ENCODE measurements at places on chromosomes 11 and 22.
A peak's percentile ranks its signal among the peaks of the same experiment; 100 is the strongest.

DNA sequence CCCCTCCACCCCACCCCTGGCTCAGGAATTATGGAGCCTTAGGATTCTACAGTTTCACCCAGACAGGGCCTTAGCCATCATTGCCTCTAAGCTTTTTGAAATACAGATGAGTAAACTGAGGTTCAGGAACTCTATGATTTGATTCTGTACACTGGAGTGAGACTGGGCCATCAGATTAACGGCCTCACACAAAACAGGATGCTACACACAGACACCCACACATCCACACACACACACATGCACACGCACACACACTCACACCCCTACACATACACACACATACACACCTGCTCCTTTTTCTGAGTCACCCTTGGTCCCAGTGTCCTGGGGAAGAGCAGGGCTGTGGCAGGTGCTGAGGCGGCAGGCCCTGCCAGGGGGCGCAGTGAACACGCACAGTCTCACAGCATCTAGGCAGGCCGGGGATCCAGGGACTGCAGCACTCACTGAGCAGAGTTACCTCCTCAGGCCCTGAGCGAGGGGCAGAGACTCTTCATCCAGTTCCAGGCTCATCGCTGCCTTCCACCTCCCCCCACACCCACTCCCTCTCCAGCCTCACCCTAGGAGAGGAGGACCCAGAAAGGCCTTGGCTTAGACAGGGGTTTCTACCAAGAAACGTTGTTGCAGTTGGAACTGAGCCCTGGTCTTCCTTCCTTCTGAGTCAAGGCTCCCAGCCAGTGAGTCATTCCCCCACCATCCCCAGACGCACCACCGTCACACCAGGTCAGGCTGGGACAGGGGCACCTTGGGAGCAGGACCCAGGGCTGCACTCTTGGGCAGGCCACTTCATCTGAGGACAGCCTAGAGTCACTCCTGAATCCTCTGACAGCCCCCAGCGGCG lies 89.8 kb upstream of the PARVA start:
- peak; percentile 80 for DNase-seq

DNA sequence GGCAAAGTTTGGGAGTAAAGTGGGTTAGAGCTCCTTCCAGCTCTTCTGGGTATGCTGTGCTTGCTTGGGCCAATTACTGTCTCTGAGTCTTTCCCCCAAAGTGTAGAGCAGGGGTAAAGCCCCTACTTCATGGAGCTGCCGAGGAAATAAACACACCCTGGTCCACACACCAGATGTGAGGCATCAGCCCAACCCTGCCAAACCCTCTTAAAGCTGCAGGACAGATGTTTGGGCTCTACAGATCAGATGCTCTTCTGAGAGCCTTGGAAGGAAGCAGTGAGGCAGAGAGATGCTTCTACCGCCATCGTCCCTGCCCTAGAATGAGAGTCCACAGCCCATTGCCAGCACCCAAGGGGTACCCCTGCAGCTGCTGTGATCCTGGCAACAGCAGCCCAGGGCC lies 64.7 kb downstream of the ELFN2 start:
- DNase-seq = no peak

DNA sequence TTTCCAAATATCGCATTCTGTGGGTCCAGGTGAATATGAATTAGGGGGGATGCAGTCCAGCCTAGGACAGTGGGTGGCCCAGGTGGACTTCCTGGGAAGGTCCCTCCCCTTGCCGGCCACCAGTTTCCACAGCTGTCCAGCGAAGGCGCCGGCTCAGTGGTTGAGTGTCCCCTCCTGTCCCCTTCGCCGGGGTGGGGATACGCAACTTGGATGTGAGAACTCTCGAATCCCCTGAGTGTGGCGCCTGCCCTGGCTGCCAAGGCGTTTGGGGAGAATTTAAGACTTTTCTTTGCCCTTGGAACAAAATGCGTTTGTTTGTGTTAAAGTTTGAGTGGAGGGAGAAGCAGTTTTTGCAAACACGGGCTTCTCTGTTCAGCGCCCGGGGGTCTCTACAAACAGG lies 123.7 kb downstream of the KCNQ1OT1 start:
- DNase-seq = no peak

- no peak for DNase-seq
Measured at GRCh38 chr22:37002633-37003032, 16.6 kb downstream of the TST start.

- no peak for DNase-seq
Measured at GRCh38 chr11:83259559-83259958, 26.6 kb downstream of the CCDC90B start.

DNA sequence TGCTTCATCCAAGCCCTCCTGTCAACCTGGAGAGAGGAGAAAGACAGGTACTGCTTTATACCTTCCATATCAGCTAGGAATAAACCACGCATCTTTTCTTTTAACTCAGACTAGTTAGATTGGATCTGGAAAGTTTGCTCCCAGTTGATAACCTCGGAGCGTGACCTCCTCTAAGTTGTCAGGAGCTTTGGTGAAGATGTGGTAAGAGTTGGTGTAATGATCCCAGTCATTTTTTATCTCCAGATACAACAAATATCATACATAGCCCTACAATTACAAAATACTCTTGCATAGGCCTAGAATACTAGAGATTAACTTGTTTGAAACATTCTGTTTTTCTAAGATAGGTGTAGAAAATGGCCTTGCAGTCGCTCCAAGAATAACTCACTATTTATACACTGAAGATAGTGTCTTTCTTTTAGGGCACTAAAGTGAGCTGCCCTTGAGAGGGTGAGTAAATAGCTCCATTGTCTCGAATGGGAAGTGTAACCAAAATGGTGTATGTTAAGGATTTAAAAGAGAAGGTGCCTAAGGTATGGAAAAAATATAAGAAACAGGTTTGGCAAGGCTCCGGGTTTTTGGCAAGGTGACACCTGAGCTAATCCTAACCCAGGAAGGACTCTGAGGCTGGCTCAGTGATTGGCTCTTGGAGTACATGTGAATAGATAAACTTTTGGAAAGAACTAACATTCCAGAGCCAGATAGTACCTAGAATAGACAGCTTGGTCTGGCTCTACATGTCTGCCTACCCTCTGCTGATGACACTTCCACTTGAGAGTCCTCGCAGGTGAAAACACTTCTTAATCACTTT lies 59.4 kb downstream of the GLYATL1 start:
- DNase-seq = no peak

DNA sequence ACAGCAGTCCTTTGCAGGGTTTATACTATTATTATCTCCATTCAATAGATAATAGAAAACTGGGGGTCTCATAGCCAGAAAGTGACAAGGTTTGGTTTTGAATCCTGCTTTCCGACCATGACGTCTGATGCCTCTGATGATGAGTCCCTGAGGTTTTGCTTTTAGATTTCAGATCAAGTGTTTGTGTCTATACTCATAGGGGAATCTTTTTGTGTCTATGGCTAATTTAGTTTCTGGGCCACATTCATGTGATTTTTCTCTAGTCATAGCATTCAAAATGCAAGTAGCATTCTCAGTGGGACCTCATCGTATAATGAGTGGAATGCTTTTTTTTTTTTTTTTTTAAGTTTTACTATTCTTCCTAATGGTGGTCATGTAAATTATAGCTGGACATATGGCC lies 72.9 kb downstream of the TNRC6B start:
- DNase-seq = no peak

DNA sequence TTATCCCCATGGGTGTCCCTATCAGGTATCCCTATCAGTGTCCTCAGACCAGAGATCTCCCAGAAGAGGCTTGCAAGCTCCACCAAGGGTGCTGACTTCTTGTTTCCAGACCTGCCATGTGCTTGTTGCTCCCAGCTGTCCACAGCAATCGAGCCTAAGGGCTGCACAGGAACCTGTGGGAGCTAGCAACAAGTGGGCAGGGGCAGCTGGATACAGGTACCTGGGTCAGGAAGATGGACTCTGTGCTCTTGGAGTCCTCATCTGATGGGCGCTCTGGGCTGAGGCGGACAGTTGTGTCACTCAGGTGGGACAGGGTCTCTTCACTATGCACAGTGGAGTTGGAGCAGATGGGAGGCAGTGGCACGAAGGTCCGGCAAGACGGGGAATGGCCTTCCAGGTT lies 99.2 kb downstream of the RNF169 start:
- no peak for DNase-seq

DNA sequence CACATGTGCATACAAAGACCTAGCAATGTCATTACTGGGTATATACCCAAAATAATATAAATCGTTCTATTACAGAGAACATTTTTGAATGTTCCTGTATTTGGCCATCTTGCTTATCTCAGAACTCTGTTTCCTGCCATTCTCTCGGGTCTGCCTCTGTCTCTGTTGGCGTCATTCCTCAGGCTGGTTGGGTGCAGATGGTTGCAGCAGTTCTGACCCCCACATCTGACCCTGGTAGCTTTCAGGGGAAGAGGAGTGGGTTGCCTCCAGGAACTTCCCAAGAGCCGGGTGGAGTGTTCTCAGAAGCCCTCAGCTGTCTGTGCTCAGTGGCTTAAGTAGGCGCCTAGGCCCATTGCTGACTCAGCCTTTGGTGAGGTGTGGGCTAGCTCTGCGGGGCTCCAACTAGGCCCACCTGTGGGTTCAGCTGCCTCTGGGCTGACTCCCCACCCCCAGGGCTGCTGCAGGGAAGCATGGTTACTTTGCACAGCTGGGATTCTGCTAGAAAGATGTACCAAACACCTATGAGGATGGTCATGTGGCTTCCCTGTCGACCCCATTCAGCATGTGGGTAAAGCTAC lies 114.0 kb downstream of the TBC1D22A start:
- DNase-seq = no peak

DNA sequence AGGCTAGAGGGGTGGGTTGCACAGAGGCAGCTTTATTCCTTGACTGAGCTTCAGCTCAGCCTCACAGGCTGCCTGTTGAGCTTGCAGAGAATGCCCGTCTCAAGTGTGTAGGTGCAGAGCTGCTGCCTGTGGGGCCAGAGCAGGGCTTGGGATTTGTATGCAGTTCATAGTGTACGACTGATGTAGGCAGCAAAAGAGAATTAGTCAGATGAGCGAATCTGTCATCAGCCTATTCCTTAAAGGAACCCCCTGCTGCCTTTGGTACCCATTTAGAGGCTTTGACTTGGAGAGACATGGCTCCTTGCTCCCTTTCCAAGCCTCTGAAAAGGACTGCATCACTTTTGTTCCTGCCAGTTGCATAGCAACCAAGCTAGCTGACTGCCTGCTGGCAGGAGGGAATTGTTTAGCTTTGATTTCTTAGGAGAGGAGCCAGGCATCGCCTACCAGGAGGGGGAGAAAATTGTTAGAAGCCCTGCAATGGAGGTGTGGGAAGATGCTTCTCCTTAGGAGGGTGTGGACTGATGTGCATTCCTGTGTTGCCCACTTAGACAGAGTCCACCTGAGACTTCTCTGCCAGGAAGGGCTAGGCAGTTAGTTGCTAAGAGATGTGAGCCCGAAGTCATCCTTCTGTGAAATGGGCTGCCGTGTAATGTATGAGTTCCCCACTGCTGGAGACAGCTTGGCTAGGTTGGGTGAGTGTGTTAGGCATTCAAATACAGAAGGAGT lies 10.9 kb downstream of the ACO2 start:
- no peak for DNase-seq

DNA sequence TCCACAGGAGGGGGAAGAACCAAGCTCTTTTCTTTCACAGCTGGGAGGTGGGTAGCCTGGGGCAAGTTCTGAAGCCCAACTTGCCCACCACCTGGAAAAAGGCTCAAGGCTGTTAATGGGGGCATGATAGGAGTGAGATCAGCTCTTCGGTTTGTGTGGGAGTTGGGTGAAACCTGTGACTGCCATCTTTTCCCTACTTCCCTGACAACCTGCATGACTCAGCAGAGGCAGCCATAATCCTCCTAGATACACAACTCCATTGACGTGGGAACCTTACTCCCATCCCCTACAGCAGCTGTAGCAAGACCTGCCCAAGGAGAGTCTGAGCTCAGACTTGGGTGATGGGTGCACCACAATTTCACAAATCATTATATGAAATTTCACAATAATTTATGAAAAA lies 13.3 kb upstream of the OOSP4B start:
- no peak for DNase-seq

- DNase-seq = no peak
Measured at GRCh38 chr22:19507534-19507861, 16.7 kb downstream of the CLDN5 start.

DNA sequence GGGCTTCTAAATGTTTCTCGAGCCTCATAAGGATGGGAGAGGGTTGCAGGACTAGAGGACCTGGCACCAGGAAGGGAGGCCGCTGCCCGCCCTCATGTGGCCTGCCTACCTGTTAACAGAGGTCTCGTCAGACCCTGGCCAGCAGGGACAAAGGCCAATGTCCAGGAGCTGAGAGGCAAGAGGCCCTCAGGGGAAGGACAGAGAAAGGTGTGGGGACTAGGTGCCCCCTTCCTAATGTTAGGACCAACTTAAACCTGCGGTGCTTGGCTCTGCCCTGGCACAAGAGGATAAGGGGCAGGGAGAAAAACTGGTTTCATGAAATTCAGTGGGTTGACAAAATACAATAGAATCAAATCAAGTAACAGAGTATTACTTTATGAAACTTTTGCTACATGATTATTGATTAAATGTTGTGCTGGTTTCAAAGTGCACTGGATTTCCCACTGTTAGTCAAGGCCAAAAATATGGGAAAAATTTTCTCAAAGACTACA lies 20.0 kb upstream of the SYT12 start:
- DNase-seq = no peak

GRCh38 chr22:43789452-43789851 lies 22.7 kb downstream of the EFCAB6 start:
- peak; percentile 85 for DNase-seq

DNA sequence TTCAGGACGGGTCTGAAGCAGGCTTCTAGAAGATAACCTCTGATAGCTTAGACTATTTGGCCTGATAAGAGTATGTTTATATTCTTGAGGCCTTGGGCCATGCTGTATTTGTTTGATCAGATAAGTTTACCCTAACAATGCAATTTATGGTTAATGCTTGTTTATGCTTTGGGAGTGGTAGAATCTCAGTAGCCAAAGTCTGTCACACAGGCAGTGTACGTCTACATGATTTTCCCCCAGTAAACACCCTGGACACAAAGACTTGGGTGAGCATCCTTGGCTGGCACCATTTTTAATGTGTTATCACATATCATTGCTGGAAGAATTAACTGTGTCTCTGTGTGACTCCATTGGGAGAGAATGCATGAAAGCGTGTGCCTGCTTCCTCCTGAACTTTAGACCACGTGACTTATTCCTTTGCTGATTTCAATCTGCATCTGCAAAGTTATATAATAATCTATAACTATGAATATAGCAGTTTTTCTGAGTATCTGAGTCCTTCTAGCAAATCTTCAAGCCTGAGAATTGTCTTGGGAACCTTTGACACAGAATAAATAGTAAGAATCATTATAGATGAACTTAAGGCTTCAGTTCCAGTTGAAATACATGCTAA lies 172.4 kb downstream of the CASP12 start:
- no peak for DNase-seq

DNA sequence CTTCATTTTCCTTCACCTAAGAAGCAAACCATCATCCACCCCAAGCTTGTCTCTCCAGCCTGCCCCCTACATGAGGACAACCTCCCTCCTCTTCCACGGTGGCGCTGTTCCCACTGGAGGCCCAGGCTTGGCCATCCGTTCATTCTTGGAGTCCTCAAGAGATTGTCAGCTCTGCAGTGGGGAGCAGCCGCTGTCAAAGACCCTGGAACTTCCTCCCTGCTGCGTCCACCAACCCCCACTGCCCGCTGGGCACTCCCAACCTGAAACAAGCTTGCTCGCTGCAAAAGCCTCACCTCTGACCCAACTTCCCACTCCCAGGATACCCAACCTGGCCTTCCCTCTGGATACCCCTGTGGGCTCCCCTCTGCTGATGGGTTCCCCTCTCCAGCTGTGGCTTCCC lies 10.4 kb upstream of the CD81 start:
- DNase-seq = no peak

GRCh38 chr22:25843660-25844405 lies 101.8 kb downstream of the MYO18B start:
- no peak for DNase-seq

GRCh38 chr11:116530705-116531104 lies 242.1 kb downstream of the BUD13 start:
- no peak for DNase-seq
